ENCODE measurements at places on chromosomes 7 and 10.

GRCh38 chr7:90850471-90850870 is 254.3 kb downstream of the CDK14 start:
- no peak for ATAC-seq

GRCh38 chr10:26939290-26939961 is 78.7 kb upstream of the ABI1 start:
- no peak for ATAC-seq

DNA sequence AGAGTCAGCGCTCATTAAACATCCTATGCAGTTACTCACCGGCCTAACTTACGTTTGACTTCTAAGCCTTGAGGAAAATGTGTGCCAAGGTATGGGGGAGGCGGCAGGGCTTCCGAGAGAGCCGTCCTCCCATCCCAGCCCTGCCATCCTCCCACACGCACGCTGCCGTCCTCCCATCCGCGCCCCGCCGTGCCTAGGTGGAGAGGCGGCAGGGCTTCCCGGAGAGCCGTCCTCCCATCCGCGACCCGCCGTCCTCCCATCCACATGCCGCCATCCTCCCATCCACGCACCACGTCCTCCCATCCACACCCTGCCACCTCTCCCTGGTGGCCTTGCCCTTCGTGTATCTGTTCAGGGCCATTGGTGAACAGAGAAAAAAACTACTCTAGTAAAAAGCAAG is 162.7 kb downstream of the PRKAG2 start:
- no peak for ATAC-seq

GRCh38 chr10:71717551-71717951 is 2.0 kb downstream of the C10orf105 start:
- no peak for ATAC-seq

GRCh38 chr7:130242198-130243014 is 24.3 kb upstream of the CPA2 start:
- ATAC-seq: peak; percentile 81

DNA sequence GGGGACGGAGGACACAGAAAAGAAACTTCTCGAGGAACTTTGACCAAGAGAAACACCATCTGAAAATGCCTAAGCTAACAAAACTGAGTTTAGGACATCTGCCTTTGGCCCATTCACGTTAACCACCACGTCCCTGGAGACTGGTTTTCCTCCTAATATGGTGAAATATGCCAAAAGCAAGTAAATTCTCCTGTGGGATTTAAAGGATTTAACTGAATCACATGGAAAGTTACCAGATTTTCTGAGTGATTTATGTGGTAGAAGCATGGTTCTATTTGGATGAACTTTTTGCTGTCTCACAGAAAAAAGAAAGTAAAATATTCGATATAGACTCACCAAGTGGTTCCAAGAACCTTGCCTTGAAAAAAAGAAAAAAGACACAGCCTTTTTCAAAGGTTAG is 30.4 kb upstream of the BMPER start:
- ATAC-seq: no peak

DNA sequence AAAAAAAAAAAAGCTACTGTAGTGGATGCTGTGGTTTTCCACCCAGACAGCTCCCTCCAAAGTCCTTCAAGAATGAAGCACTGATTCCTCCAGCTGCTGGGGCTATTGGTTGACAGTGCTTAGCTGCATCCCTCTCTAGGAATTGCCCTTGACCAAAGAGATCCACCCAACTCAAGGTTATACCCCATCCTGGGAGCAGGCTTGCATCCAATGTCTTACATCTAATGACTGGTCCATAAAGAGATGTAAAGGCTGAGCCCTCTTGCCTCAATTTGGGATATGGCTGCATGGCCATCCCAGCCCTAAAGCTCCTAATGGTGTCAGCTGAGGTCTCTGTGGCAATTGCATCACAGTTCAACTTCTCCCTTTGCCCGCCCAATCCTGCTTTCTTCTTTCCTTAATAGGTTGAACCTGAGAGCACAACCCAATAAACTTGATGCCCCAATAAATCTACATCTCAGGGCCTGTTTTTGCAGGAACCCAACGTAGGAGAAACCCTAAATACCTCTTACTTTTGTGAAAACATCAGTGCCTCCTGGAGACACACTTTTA is 4.4 kb downstream of the GPR37 start:
- no peak for ATAC-seq

DNA sequence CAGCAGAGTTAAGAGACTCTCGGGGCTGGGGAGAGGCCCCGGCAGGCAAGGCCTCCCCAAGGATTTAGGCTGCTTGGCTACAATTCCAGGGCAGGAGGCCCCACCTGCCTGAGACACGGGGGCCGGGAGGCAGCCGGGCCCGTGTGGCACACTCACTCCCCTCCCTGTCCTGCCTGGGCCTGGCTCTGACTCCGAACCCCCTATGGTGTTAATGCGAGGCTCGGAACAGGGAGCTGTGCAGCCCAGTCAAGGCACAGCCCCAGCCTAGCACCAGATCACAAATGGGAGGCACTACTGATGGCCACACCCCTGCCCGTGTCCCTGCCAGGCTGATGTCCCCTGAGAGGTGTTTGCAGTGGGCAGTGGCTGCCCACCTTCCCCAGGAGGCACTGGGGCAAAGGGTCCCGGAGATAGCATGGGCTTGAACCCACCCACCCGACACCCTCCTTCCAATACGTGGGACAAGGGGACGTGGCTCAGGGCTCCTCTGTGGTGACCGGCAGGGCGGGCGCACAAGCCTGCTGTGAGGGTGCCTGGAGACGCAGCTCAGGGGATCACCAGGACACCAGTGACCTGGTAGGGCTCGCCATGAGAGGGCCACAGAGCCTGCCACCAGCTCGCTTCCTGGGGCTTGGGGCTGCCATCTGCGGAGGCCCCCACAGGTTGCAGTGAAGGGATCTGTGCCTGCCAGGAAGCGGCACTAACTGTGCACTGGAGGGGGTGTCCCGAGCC is 37.0 kb downstream of the DPYSL4 start:
- ATAC-seq: no peak

- no peak for ATAC-seq
Measured at GRCh38 chr10:116780691-116781205, 38.4 kb upstream of the HSPA12A start.

DNA sequence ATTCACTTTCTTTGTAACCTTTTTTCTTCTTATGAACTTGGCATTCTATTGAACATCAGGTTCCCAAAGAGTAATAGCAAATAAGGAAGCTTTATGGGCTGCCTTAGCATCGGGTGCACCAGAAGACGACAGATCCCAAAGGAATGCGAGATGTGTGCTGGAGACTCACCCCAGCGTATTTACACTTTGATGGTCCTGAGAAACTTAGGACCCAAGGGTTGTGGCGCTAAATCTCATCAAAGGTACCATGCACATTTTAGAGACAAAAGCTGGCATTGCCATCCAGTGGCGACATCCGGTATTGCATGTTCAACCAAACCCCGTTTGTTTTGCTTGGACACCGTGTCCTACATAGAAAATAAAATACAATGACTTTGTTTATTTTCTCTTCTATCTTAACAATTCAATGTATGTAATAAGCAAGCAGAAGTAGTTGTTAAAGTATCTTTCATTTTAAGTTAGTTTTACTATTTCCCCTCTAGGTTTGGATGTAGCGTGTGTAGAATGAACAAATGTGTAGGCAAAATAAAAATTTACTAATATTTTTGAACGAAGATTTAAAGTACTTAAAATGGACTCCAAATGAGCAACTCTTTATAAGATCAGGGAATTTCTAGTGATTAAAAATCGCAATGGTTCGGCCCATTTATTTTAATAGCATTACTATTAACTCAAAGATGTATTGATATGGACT is 1154.8 kb downstream of the GATA3 start:
- ATAC-seq: peak; percentile 17

DNA sequence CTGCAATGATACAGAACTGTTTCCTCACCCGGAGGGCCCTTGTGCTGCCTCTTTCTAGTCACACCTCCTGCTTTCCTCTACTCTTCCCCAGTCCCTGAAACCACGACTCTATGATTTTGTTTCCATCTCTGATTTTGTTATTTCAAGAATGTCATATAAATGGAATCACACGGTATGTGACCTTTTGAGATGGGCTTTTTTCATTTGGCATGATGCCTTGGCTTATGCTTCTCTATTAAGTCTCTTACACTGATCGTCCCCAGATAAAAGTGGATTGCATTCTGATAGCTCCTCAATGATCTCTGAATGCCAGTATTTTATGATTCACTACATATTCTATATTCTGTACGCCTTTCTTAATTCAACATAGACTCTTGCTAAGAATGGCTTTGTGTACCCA is 78.2 kb downstream of the GALNT11 start:
- no peak for ATAC-seq

DNA sequence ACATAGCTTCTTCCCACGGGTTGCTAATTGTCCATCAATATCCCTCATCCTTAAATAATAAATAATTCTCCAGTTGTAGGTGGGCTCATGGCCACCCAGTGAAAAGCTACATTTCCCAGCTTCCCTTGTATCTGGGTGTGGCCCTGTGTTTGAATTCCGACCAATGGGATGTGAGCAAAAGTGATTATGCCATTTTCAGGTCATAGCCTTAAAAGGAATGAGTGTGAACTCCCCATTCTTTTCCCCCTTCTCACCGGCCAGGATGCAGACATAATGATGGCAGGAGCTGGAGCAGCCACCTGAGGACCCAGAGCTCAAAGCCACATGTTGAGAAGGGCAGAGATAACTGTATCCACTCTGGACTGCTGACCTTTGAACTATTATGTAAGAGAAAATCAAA is 30.3 kb upstream of the CALU start:
- no peak for ATAC-seq

- ATAC-seq: no peak
Measured at GRCh38 chr10:66467042-66467441, 458.8 kb upstream of the LRRTM3 start.

GRCh38 chr10:625333-625696 is 64.2 kb downstream of the DIP2C start:
- no peak for ATAC-seq

DNA sequence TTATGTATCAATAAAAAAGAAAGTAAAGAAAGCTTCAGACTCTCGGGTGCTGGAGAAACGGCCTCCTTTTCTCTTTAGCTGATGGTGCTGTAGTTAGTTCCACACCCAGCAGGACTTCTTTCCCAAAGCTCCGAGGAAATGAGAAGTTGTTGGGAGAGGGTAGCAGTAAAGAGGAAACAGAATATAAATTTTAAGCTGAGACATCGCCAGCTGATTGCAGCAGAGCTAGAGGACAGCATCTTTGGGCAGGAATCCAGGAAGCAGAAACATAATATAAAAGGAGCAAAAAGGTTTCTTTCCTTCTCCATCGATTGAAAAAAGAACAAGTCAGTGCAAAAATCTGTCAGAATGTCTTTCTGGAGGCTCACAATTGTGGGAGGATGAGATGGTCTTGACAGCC is 616.9 kb upstream of the FOXK1 start:
- ATAC-seq: no peak

DNA sequence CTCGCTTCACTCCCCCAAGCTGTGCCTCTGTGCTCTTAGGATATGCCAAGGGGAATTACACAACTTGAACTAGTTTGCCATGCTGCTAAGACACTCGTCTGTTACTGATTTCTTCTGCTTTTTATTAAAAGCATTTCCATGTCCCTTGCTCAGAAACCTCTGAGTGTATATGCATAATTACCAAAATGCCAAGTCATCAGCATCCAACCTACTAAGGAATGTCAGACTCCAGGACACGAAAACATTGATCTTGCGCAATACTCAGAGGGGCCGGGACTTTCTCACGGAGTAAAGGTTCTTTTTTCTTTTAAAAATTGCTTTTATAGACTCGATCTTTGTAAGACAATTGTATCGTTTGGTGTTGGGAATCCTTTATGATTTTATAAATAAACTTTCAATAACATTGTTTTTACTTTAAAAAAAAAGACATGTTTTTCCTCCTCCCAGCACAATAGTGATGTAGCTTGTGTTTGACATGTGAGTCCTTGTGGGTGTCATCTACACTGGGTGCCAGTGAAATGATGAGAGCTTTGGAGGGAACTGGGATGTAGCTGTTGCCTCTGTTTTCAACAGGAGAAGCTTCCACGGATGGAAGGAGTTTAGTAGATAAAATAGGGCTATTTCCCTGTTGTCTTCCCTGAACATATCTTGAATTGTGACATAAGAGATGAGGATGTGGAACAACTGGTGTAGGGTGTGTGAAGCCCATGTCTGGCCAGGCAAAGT is 43.6 kb downstream of the CNNM1 start:
- no peak for ATAC-seq

- no peak for ATAC-seq
Measured at GRCh38 chr7:36728143-36728542, 3.8 kb upstream of the AOAH start.

GRCh38 chr7:16691241-16691640 is 45.3 kb downstream of the BZW2 start:
- no peak for ATAC-seq

DNA sequence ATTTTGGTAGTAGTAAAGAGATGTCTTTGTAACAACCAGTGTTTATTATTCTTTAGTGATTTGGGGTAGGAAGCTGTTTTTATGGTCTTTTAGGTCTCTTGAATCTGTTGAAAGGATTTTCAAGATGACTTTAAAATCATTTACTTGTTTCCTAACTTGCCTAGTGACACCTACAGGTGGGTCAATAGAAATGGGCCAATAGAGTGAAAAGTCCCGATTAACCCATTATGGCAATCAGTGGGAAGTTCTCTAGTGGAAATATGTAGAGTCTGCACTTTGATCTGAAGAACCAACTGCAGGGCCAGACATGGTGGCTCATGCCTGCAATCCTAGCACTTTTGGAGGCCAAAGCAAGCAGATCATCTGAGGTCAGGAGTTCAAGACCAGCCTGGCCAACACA is 374.7 kb upstream of the BMPER start:
- ATAC-seq: no peak

DNA sequence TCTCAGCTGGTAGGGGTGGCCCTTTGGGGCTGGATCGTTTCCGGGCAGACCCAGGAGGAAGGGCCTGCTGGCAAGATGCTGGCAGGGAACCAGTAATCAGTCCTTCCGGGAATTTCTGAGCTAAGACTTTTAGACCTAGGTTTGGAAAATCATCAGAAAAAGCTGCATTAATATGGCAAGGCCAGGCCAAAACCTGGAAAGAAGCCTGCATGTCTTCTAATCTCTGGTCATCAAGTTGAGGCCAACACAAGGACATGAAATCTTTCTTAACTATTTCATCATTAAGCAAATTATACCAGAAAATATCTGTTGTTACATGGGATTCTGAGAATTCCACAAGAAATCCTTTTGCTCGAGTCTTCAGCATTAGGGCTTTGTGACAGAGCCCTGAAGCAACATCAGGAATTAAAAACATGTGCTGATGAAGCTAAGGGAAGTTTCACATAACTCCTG is 19.9 kb downstream of the CPA1 start:
- no peak for ATAC-seq

- ATAC-seq: no peak
Measured at GRCh38 chr7:28623105-28623730, 210.9 kb downstream of the CREB5 start.

- no peak for ATAC-seq
Measured at GRCh38 chr10:100979791-100980272, 7.5 kb downstream of the MRPL43 start.

GRCh38 chr7:140857048-140857447 is 67.7 kb downstream of the BRAF start:
- ATAC-seq: no peak
